Activated CD8-positive, alpha-beta memory T cell treated with anti-CD3 and anti-CD28 coated beads, Interleukin-2, amount 10 ng/mL, durations not matched to agents 7 days and 5 days (primary cell): ENCODE measurements at places on chromosomes 1 and 21. TPM values are rescaled to one million over a fixed set of nuclear protein-coding genes. Genes with fewer than 3 reads are reported as not detected.

GRCh38 chr1:23366598-23366997, 3.0 kb downstream of the ZNF436 start:
- DNase-seq, result no peak

DNA sequence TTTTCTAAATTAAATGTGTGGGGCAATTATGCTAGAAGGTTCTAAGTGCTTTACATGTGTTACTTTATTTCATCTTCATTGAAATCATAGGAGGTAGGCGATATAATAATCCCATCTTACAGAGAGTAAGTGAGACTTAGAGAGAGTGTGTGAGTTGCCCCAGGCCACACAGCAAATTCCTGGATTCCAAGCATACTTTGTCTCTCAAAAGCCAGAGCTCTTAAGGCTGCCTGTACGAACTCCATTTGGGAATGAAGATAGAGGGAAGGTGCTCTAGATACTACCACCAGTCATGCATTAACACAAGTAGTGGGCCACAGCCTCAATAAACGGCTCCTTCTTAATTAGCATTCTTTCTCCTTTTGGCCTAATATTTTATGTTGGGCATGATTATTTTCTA, 170.1 kb downstream of the SIPA1L2 start:
- no peak for DNase-seq

- DNase-seq, result no peak
These were observed 84.1 kb downstream of the GPR88 start for GRCh38 chr1:100622037-100622436.

GRCh38 chr1:68140536-68140935, 90.1 kb upstream of the DIRAS3 start:
- DNase-seq, result no peak

DNA sequence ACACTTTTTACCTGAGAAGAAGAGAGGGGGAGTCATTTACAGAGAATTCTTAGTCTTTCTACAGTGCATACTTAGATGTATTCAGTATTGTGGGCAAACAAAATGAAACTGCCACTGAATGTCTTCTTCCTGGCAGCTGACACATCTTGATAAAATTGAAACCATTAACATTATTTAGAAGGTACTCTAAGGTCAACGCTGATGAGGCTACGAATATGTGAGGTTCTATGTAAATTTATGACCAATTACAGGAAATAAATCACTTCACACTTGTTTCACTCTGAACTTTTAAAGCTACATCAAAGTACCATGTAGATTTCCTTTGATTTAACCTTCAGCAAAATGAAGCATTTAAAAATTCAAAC, 51.3 kb upstream of the GFI1 start:
- no peak for DNase-seq

GRCh38 chr1:206735553-206736031, 35.0 kb upstream of the IL19 start:
- DNase-seq, result no peak

DNA sequence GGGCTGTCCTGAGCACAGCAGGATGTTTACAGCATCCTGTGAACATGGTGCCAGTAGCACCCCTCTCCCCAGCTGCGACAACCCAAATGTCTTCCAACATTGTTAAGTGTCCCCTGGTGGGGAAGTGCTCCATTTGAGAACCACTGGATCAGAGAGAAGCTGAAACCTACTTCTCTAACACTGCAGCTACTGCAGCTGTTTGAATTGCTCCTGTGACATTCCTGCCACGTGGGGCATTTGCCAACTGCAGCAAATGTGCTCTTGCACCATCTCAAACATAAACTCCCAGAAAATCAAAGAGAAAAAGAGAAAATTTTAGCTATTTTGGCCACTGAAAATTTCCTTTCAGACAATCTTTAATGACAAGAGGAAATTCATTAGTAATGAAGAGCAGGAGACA, 11.0 kb downstream of the SLC2A5 start:
- DNase-seq, result no peak

GRCh38 chr1:59898927-59899326, 27.6 kb downstream of the CYP2J2 start:
- no peak for DNase-seq

Gene CDC7
- total RNA-seq, result 39.7 TPM

GRCh38 chr21:46424621-46425020, 34.1 kb upstream of the DIP2A start:
- DNase-seq, result peak; percentile 82

Gene PROK1
- not detected for total RNA-seq

DNA sequence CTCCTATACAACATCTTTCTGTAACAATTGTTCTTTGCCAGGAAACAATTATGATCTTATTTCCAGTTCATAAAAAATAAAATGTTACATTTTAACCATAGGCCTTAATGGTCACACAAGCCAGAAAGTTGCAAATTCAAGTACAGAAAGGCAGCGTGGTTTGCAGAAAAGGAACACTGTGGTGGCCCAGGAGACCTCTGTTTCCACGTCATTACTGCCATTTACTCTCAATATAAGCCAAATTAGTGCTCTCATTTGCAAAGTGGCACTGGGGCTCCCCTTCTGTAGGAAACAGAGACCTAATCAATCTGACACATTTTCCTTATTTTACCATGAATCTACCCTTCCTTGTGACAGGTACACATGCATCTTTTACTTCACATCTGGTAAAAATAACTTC, 79.3 kb upstream of the TLR5 start:
- DNase-seq, result peak; percentile 18

GRCh38 chr21:45999581-46000181, 18.1 kb downstream of the COL6A1 start:
- no peak for DNase-seq

DNA sequence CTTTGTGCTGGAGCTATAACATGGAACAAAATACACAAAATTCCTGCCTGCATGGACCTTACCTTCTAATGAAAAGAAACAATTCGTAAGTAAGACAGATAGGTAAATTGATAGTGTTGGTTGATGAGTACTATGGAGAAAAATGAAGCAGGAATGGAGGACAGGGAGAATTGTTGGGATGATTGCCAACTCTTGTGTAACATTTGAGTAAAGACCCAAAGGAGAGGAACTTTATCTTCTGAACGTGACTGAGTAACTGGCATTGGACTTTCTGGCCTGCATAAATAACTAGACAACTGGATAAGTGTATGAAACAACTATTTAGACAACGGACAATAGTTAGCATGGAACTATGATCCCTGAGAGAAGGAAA, 6.8 kb upstream of the EFCAB14 start:
- no peak for DNase-seq

- DNase-seq, result peak; percentile 51
These were observed 30.5 kb downstream of the ZBTB8OS start for GRCh38 chr1:32619701-32620485.

- no peak for DNase-seq
These were observed 432.9 kb downstream of the PLA2G4A start for GRCh38 chr1:187261637-187262036.

Gene PLCH2
- 6.5 TPM for total RNA-seq

Gene FCRL4
- not detected for total RNA-seq

DNA sequence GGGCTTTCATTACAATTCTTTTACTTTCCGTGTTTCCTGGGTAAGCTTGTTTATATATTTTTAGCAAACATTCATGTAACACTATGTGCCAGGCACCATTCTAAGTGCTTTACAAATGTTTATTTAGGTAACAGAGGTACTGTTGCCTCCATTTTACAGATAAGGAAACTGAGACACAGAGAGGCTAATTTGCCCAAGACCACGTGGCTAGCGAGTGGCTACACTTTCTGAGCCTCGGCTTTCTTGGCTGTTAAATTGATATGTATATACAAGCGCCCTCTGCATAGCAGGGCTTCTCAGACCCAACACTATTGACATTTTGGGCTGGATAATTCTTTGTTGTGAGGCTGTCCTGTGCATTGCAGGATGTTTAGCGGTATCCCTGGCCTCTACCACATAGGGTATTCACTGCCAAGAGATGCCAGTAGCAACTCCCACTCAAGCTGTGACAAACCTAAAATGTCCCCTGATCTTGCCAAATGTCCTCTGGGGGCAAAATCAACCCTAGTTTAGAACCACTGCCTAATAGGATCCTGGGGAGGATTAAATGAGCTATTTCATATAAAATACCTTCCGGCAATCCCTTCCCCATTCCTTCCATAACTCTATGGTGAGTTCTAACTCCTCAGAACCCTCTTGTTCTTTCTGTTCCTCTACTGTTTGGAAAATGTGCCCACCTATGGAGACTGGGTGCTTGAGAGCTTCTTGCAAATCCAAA, 17.2 kb upstream of the ID3 start:
- DNase-seq, result no peak
